ENCODE measurements at places on chromosomes 4 and X.
A peak's percentile ranks its signal among the peaks of the same experiment; 100 is the strongest.

DNA sequence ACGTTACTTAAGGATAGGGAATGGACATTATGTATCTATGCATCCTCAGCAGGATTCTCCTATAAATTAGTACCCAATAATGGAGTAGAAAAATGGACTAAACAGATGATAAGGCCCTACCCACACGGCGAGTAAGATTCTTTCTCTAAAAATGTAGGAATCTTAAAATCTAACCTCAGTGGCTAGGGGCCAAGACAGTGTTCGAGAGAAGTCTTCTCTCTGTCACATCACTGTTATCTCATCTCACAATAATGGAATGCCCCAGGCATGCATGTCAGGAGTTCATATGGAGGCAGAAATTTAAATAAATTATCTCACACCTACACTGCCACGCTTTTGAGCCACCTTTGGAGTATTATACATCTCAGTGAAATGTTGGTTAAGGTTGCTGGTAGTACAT, 132.9 kb downstream of the LDB2 start:
- no peak for DNase-seq

GRCh38 chrX:153948847-153949805, 4.7 kb upstream of the RENBP start:
- DNase-seq, result no peak

DNA sequence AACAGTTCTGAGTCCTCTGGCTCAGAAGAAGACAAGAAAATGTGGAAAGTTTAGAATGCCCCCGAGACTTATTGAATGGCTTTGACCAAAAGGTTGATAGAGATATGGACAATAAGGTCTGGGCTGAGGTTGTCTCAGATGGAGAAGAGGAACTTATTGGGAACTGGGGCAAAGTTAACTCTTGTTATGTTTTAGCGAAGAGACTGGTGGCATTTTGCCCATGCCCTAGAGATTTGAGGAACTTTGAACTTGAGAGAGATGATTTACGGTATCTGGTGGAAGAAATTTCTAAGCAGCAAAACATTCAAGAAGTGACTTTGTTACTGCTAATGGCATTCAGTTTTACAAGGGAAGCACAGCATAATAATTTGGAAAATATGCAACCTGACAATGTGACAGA, 1549.3 kb upstream of the ADGRL3 start:
- DNase-seq, result no peak

DNA sequence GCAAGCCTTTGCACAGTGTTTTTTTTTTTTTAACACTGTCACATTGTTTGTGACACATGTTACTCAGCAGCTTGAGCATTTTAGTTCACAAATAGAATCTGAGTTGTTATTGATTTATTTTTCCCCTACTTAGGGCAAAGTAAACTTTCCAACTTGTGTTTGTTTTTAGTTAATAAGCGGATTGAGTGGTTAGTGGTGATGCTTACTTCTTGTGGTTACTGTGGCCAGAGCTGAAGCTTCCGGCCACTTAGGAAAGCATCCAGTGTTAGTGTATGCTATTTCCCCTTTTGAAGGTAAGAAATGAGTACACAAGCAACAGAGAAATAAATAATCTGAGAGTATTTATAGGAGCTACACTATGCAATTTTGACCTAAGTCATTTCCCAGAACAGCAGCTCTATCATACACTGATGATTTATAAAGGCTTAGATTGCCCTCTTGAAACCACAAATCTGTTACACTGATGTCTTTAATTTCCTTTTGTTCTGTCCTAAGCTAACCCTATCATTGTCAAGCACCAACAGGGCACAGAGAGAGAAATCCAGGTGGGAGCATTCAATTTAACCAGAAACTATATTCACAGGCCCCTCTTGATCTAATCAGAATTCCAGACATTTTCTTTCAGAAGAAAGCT, 2464.6 kb downstream of the PCDH7 start:
- DNase-seq, result no peak

GRCh38 chrX:139877710-139878414, 55.0 kb downstream of the ATP11C start:
- DNase-seq, result no peak

- DNase-seq, result no peak
Observed at GRCh38 chr4:177974461-177974860, 532.2 kb upstream of the AGA start.

- DNase-seq, result no peak
Observed at GRCh38 chr4:134636338-134637051, 434.9 kb upstream of the PABPC4L start.

DNA sequence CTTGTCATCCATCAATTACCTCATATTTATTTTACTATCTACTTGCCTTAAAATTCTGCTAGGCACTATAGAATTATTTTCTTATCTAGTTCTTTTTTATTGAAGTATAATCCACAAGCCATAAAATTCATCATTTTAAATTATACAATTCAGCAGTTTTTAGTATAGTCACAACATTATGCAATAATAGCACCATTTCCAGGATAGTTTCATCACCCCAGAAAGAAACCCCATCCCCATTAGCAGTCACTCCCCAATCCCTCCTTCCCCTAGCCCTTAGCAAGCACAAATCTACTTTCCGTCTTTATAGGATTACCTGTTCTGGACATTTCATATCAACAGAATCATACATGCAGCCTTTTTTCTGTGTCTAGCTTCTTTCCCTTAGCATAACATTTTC, 15.6 kb downstream of the SLC10A6 start:
- no peak for DNase-seq

- no peak for DNase-seq
Observed at GRCh38 chr4:5478697-5479096, 229.7 kb downstream of the EVC2 start.

DNA sequence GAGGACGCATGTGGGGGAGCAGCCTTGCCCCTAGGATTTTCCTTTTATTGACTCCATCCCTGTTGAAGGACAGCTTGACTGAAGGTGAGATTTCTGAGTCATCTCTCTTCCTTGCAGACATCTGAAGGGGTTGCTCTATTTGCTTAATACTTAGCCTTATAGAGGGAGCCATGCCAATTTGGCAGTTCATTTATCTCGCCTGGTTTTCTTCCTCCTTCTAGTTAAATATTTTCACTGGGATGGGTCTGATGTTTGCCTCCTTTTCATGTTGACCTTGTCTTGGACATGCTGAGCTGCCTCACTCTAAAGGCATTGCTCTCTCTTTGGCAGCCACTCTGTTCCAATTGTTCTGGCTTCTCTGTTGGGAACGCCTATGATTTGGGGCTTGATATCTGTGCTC, 151.0 kb upstream of the PSAPL1 start:
- DNase-seq, result no peak

DNA sequence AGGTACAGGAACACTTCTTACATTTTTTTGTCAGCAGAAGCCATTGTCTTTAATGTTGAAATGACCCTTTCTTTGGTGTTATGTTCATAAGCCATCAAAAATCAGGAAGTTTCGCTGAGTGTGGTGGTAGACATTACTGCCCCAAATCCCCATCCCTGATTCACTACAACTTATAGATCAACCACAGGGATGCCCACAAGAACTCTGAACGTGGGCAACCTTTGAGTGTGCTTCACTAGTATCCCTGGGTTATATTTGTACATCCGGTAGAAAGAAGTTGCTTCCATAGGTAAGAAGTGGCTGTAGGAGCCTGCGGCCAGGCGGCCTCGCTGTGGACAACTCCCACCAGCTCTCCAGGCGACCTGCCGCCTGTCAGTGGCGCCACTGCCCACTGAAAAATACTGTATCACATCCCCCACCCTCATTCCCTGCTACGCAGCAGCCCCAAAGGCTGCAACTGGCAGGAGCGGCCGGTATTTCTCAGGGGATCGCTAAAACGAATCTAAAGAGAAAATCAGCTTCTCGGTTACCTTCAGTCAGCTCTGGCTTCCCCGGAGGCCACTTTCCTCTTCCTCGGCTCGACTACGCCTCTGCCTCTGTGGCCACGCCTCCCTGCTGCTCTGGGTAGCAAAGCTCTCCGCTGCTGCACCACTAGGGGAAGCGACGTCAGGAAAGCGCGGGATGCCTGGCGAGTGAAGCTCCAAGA, 13.9 kb upstream of the ETDC start:
- DNase-seq, result peak; percentile 30

DNA sequence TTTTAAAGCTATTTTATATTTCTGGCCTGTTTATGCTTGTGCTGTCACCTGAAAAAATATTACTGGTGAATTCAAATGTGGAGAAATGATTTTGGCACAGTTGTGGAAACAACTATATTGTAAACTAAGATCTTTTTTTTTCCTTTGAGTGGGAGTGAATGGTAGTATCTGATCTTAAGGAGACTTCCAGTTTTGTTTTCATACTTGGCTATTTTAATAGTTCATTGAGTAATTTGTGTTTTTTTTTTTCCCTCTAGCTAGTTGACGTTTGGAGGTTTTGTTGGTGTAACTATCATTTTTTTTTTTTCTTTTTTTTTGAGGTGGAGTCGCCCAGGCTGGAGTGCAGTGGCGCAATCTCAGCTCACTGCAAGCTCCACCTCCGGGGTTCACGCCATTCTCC, 10.5 kb downstream of the STAG2 start:
- no peak for DNase-seq

DNA sequence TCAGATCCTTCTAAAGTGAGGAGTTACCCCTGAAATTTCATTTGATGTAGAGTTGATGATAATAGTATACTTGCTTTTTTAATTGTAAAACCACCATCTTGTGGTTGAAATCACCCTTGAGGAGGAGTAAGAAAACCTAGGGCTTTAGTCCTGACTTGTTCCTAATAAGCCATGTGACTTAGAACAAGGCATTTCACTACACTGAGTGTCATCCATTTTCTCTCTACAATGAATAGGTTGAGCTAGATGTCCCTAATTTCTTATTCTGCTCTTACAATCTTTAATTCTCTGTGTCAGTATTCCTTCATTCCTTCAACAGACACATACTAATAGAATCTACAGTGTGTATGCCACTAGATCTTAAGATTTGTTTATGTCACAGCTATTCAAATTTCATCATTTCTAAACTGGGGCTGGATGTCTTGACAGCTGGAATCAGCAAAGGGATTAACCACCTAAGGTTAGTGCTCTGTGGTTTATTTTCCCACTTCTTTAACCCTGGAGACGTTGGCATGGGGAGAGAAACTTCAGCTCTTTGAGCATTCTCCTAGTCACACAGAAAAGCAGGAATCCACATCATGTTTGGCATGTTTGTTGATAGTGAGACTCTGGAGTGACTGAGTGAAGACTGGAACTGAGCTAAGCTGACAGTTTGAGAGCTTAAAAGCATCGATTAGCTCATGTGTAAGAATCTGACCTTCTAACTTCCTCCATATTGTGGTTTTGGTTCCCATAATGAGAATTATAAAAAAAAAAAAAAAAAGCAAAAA, 246.3 kb downstream of the NDST4 start:
- DNase-seq, result no peak

- DNase-seq, result no peak
Observed at GRCh38 chr4:155017426-155017825, 191.0 kb upstream of the NPY2R start.

DNA sequence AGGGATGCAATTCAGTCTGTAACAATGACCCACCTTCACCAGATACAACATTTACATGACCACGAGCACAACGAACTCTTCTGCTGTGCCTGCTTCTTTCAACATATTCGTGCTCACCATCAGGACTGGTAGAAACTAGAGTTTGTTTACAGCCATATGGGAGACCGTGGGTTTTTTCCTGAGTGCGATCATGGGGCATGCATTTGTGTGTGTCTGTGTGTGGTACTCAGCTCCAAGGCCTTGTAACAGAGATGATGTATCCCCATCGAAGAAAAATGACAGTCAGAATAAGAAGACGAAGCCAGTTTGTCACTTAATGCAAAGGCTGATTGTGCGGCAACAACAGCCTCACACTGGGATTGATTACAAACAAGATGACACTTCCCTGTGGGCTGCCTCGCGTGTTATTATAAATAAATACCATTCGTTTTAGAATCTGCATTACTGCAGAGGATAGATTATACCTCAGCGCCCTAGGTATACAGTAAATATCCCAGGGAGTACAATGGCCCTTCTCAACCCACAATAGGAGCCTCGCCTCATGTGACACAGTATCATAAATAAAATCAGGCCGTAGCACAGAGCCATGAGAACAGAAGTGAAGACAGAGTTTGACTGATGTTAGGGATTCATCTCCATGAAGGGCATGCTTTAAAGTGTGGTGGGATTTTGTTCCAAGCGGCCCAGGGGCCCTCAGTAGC, 97.3 kb upstream of the NOCT start:
- DNase-seq, result no peak

- no peak for DNase-seq
Observed at GRCh38 chr4:183533698-183534097, 28.8 kb downstream of the ING2 start.

DNA sequence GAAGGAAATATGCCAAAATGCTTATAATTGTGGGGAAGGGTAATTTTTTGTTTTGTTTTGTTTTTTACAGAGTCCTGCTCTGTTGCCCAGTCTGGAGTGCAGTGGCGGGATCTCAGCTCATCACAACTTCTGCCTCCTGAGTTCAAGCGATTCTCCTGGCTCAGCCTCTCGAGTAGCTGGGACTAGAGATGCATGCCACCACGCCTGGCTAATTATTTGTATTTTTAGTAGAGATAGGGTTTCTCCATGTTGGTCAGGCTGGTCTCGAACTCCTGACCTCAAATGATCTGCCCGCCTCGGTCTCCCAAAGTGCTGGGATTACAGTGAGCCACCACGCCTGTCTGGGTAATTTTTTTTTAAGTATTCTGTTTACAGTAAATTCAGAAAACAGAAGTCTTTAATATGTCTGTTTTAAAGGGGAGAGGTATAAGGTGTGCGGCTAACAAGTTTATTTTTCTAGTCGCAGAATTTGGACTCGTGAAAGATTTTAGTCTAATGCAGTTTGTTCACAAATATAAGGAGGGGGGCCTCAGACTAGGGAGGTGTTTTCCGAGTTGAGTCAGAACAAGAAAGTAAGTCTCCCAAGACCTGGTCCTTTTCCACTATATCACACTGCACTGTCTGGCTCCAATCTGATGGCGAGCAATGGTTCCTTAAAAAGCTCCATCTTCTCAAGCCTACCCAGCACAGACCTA, 1.5 kb downstream of the ACSL1 start:
- no peak for DNase-seq

GRCh38 chr4:11428899-11429698, 405 bp upstream of the HS3ST1 start:
- no peak for DNase-seq

- no peak for DNase-seq
Observed at GRCh38 chr4:1074077-1074476, 39.3 kb downstream of the RNF212 start.
